ENCODE measurements at places on chromosomes 3 and 15.
A peak's percentile ranks its signal among the peaks of the same experiment; 100 is the strongest.

DNA sequence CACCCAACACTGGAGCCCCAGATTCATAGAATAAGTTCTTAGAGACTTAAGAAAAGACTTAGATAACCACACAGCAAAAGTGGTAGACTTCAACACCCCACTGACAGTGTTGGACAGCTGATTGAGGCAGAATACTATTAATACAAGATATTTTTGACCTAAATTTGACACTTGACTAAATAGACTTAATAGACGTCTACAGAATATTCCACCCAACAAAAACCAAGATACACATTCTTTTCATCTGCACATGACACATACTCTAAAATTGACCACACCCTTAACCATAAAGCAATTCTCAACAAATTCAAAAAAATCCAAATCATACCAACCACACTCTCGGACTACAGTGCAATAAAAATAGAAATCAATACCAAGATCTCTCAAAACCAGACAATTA, 179.8 kb upstream of the TPM1 start:
- no peak for DNase-seq

GRCh38 chr3:63979093-63979885, 44.0 kb downstream of the PSMD6 start:
- DNase-seq, result peak; percentile 32

DNA sequence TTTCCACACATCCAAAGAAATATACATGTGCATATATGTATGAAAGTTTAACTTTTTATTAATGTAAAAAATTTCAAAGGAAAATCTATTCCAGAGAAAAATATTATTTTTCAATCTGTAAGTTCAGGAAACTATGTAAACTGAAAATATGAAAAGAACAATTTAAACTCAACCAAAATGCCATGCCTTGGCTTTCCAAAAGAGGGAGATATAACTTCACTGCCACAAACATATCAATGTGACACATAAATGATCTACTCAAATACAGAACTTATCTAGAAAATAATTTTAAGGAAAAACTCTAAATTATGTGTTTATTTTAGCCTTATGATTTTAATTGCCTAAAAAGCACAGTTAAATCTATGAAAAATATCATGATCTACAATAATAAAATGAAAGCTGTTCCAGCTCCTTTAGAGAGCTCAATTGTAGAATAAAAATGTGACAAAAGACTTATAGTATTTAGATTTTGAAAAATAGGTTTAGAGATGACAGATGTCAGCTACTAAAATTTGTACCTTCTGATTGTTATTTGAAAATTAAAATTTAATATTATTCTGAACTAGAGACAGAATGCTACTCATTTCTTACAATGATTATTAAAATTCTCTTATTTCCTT, 94.8 kb downstream of the GBE1 start:
- no peak for DNase-seq

GRCh38 chr15:88882785-88883184, 12.6 kb downstream of the HAPLN3 start:
- DNase-seq, result no peak

DNA sequence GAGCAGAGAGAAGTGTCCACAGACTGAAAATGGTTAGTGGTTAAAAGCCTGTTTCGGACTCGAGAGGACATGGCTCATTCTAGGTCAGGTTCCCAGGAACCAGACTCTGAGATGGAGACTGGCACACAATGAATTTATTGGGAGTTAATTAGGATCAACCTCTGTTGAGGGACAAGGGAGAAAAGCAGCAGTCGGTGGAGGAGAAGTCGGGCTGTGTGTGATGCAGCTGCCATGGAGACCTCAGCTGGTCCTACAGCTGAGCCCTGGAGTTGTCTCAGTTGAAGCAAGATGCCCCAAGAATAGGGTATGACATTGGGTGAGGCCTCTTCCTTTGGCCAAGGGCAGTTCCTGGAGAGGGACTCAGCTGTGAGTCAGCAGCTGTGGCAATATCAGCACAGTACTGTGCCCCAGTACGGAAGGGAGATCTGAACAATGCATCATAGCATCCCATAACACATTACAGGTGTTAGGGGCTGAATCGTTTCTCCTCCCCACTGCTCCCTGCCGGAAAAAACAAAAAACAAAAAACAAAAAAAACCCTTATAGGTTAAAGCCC, 105.4 kb downstream of the ABHD5 start:
- no peak for DNase-seq

DNA sequence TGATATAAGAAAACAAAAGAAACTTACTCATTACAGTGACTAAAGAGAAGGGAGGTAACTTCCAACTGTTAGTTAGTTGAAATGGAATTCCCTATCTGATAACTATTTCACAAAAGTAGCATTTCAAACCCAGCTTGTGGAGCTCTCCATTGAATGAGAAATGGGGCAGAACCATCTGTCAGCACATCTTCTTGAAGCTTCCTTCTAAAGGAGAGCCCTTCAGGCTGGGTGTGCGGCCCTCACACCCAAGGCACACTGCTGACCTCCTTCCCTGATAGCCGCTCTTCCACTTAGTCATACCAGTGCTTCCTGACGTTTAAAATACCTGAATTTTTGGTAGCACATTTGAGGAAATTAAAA, 28.1 kb upstream of the VEPH1 start:
- no peak for DNase-seq

DNA sequence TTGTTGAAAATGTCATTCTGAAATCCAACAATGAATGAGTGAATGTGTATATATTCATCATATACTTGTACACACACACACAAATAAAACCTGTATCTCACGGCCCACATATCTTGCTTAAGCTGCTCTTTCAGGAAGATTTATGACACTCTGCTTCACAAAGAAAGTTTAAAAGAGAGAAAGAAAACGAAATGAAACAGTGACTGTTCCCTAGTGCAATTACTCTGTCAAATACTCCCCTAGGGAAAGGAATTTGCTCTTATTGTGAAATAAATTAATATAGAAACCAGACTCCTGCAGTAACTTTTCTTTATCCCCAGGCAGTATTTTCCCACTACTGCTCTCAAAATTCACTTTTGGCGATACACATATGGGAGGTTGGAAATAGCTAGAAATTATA, 329.1 kb downstream of the VPS13C start:
- DNase-seq, result no peak

- no peak for DNase-seq
Measured at GRCh38 chr3:95424279-95424678, 1361.4 kb downstream of the NSUN3 start.

DNA sequence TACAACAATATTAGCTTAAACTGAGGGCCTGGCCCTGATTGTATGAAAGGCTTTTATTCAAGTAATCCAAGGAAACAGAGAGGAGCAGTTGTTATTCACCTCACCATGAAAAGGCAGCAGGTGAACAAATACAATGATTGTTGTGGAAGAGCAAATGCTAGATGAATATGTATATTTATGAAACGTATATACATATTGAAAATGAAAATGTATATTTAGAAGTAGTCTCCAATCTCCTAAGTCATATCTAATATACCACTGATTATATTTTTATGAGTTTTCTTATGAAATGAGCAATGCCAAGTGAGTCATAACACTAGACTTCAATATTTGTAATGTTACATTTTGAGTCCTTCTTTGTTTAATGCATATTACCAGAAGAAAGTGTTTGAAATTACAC, 116.2 kb upstream of the KCNMB2 start:
- DNase-seq, result no peak

- no peak for DNase-seq
Measured at GRCh38 chr15:85515212-85515611, 134.8 kb downstream of the AKAP13 start.

- no peak for DNase-seq
Measured at GRCh38 chr3:170802164-170803151, 67.5 kb downstream of the RPL22L1 start.

DNA sequence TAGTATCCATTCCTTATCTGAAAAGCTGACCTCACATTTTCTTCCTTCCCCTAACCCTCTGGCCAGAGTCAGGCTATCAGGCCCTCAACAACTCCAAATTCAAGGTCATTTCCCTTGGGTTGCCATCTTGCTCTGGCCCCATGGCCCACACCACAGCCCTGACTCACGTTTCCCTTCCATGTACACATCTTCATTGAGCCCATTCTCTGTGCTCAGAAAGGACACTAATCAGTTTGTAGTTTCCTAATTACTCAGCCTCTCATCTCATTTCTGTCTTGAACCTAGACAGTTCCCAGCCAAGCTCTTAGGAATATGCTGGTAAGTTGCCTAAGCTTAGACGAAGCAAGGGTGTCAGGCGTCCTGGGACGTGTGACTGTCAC, 14.9 kb downstream of the TGM5 start:
- peak; percentile 48 for DNase-seq

DNA sequence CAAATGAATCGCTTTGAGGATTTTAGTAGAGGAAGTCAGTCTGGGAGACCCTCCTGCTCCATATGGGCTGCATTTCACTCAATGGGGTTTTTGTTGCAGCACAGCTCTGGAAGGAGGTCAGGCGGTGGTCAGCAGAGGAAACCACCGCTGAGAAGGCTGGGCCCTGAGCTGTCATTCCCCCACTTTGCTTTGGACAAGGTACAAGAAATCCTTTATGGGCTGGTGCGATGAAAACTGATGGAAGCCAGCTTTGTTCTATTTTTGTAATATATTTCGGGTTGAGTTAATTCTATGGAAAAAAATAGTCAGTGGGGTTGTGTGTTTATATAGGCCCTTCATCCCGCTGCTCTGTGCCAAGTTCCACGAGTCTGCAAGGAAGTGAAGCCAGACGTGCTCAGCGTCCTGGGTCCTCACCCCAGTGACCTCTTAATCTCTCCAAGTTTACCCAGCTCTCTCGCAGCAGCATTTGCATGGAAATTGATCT, 157.1 kb upstream of the TMC3 start:
- DNase-seq, result no peak

DNA sequence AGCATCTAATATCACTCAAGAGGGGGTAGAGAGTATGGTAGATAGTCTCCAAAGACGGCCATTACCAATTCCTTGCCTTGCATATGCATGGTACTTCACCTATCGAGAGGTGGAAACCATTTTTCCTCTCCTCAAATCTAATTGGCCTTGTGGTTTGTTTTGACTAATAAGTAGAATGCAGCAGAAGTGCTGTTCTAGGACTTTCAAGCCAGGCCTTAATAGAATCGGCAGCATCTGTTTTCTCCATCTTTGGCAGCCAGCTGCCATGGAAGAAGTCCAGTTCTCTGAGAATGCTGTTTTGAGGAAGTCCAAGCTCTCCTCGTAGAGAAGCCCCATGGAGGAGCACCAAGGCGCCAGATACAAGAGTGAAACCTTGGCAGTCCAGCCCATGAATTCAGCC, 59.1 kb upstream of the RASGRP1 start:
- no peak for DNase-seq

DNA sequence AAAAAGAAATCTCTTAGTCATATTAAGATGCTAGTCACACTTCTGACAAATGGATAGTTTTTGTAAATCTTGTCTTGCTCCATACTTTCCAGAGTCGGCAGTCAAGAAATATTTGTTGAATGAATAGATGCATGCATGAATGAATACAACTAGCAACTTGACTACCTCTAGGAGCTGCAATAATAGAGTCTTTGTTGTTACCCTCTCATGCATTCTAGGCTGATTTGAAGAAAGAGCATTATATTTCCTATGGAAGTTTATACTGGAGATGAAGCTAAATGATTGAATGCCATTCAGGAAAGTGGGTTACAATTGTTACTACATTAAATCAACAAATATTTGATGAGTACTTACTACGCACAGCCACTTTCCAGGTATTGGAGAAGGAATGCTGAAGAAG, 18.1 kb upstream of the TRAT1 start:
- DNase-seq, result no peak

- no peak for DNase-seq
Measured at GRCh38 chr3:127164615-127165014, 28.3 kb upstream of the PRR23E start.

DNA sequence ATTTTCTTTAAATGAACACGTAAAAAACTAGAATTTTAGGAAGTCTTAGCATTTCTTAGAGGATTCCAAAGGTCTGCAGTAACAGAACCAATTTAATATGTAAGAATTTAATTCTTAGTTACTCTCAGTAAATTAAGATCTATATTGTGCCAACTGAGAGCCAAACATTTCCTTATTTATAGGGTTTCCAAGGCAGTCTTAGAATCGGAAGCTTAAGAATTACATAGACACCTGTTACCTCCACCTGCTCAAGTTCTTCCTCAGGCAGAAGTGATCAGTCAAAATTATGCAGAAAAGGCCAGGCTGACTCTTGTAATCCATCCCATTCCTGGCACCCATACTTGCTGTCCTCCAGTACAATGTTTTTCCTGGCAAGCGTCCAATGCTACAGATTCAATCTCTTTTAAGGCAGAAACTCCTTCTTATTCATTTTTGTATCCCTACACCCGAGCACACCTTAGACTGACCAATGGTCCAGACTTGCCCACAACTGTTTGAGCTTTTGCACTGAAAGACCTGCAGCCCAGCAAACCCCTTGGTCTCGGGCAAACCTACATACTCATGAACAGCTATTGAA, 64.3 kb downstream of the NCEH1 start:
- no peak for DNase-seq

DNA sequence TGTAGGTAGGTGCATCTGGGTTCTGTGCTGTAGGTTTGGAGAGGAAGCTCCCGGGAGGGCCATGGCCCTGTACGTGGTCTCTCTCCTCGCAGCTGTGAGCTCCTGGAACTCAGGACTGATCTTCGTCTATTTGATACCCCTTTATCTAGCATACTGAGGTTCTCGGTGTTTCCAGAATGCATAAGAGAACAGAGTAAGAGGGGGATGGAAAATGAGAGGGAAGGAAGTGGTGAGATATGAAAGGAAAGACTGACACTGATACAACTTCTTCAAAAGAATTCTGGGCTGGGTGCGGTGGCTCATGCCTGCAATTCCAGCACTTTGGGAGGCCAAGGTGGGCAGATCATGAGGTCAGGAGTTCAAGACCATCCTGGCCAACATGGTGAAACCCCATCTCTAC, 90.7 kb downstream of the CHRD start:
- DNase-seq, result no peak

- no peak for DNase-seq
Measured at GRCh38 chr3:190117981-190118380, 2.7 kb downstream of the P3H2 start.

- DNase-seq, result no peak
Measured at GRCh38 chr3:151321526-151321925, 4.9 kb upstream of the GPR87 start.

DNA sequence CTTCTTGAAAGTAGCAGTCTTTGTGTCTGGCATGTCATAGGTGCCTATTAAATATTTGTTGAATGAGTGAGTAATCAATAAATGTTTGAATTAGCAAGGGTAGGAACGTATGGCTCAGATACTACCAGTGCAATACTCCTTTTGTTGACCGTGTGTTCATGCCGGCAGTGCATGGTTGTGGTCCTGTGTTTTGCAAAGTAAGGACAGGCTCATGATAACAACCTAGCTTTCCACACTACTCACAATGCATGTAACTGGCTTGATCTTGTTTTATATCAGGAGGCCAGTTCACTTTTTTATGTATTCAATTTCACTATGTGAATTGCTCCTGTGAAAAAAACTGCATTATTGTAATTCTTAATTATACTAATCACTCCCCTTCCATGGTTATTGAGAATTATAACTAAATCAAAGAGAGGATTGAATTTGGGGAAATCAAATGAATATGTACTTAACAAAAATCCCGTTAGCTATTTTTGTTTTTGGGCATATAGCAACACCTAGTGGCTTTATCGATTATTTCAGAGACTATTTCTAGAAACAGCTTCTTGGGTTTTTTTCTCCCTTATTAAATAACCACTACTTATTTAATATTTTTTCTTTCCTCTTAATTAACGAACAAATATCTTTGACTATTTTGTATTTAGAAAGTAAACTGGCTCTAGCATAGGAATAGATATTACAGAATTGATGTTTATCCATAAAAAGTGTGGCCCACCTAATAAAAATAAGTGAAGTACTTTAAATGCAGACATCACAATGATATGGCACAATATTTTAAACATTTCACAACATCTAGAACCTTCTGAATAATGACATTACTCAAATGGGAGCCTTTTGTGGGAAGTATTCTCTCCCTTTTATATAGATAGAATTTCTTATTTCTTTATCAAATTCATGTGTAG, 218.5 kb downstream of the BBX start:
- no peak for DNase-seq
